Stimulated activated CD8-positive, alpha-beta memory T cell treated with anti-CD3 and anti-CD28 coated beads, Interleukin-15, amount 100 ng/mL, for 4 hours (primary cell): ENCODE measurements at places on chromosomes 4 and X.

DNA sequence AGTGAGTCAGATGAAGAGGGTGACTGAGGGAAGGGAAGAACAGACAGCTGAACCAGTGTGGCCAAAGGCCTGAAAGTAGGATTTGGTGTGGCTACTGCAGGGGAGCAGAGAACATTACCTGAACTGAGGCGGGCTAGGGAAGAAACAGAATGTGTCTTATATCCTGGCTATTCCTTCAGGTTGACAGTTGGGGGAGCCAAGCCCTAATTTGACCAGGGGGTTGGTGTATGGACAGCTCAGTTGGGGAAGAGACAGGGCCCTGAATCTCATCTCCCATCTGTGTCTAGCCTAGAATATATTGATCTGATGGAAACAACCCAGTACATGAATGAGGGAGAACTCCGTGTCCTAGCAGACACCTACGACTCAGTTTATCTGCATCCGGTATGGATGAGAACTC, 4.2 kb downstream of the HDAC6 start:
- no peak for DNase-seq

DNA sequence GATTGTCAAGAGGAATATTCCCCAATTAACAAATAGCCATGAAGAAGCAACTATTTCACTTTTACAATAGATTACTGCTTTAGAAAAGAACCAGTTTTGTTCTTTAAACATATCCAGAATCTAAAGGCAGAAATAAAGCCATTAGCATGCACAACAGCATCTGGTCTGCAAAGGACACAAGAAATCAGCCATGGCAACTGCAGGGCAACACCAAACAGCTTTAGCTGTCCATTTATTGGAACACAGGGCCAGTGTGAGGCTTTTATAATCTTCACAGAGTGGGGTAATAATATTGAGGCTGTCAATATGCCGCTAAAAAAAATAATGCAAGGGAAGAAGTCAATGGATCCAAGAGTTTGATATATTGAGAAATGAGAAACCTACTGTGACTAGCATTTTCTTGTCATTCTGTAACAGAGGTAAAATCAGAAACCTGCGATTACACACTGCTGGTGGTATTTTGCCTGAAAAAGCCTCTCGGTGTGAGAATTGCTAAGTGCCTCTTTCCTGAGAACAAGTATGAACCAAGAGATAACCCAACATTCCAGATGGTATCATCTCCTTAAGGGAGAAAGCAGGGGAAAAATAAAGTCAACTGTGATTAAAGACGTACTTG, 2.7 kb upstream of the BANK1 start:
- no peak for DNase-seq

DNA sequence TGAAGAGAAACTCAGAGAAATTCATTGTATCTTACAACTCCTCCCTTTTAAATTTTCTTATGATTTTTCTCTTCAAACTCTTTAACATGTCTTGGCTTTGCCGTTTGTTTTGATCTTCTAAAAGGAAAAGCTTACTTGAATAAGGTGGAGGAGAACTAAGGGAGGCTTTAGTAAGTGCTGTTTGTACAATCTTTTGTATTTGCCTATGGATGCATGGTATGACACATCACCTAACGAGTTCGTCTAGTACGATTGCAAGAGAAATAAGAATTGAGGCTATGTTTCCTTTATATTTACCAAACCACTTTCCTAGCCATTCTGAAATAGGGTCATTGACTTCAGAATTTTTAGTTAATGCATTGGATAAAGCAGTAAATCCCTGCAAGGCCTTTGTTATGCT, 8.4 kb upstream of the BST1 start:
- DNase-seq: no peak

- no peak for DNase-seq
Measured at GRCh38 chr4:17535242-17535641, 20.3 kb downstream of the CLRN2 start.

DNA sequence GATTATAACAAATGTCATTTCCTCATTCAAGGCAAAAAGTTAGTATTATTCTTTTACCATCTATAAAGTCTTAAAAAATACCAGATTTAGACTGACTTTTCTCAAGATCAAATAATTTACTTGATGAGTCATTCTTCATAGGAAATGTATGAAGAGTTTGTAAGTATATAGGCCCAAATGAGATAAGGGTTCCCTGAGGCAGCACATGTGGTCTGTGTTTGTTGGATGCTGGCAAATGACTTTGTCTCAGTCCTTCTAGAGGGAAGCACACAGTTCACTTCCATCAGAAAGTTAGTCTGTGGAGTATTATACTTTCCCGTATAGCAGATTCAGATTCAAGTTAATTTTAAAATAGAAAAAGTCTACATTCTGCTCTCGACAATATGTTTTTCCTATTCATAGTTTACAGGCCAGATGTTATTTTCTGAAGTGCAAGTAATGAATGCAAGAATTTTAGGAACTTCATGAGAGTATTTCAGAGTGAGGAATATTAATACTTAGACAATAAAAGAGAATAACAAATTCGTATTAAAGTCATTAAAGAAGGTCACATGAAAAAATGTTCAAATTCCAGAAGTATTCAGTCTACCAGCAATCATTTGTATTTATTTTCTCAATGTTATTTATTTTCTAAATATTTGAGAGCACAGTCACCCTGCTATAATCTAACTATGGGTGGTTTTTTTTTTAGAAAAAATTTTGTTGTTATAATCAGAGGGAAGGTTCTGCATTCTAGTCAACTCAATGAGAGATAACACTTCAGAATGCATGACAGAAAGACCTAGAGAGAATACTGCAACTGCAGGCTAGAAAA, 601.8 kb upstream of the ZFP42 start:
- no peak for DNase-seq

GRCh38 chrX:24221872-24222271, 72.3 kb downstream of the ZFX start:
- DNase-seq: no peak

DNA sequence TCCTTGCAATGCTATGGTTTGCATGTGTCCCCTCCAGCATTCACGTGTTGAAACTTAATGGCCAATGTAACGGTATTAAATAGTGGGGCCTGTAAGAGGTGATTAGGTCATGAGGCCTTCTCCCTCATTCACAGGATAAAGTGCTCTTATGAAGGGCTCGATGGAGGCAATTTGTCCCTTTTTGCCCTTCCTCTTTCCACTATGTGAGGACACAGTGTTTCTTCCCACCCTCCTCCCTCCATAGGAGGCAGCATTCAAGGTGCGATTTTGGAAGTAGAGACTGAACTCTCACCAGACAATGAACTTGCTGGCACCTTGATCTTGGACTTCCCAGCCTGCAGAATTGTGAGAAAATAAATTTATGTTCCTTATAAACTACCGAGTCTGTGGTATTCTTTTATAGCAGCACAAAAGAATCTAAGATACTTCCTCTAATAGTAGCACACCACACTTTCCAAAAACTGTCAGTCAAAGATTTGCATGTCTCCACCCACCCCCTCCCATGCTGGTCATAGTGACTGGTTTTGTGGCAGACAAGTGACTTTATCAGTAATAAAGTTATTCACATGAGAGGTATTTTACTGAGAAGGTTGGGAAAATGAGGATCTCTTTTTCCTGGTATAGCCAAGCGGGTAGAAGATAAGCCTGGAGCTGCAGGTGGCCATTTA, 113.5 kb upstream of the TTC29 start:
- DNase-seq: no peak

GRCh38 chr4:184536881-184537248, 62.5 kb upstream of the IRF2 start:
- no peak for DNase-seq

DNA sequence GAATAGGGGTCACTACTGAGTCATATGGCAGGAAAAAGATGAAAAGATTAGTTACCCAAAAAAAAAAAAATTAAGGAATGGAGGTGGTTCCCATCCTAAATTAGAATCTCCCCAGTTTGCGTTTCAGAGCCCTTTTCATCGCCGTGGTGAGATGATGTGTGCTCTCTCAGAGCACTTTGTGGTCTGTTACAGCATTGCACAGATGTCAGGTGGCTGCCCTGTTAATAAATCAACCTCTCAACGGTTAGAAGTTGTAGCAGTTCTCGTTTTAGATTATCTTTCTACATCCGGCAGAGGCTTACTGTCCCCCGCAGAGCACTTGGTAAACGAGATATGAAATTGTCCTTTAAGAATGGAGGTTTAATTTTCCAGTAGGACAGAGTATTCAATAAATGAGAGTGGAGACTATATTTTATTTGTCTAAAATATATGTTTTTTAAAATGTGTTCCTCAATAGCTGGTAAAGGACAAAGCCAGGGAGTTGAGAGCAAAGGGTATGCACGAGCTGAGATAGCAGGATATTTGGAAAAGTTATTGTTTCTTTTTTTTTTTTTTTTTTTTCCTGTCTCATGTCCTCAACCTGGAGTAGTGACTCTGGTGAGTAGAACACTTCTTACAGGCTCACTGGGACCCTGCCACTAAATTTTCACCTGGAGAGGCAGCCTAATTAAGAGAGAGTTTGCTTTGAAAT, 26.9 kb downstream of the AFF1 start:
- DNase-seq: no peak

GRCh38 chr4:173057442-173057841, 111.2 kb upstream of the GALNT7 start:
- no peak for DNase-seq

DNA sequence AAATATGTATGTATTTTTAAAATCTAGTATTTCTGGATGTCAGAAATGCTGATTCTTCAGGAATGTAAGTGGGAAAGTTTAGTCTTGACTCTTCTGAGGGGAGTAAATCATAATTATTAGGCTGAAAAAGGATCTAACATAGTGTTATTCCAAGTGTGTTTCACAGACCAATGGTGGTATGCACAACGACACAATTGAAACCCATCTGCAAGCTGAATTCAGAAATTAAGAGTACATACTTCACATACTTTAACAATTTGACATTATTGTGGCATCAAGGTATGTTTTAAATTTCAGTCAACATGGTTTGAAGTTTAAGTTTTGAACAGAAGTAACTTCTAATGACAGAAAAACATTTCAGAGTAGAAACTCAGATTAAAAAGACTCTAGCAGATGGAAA, 236.7 kb downstream of the SLC7A11 start:
- no peak for DNase-seq

DNA sequence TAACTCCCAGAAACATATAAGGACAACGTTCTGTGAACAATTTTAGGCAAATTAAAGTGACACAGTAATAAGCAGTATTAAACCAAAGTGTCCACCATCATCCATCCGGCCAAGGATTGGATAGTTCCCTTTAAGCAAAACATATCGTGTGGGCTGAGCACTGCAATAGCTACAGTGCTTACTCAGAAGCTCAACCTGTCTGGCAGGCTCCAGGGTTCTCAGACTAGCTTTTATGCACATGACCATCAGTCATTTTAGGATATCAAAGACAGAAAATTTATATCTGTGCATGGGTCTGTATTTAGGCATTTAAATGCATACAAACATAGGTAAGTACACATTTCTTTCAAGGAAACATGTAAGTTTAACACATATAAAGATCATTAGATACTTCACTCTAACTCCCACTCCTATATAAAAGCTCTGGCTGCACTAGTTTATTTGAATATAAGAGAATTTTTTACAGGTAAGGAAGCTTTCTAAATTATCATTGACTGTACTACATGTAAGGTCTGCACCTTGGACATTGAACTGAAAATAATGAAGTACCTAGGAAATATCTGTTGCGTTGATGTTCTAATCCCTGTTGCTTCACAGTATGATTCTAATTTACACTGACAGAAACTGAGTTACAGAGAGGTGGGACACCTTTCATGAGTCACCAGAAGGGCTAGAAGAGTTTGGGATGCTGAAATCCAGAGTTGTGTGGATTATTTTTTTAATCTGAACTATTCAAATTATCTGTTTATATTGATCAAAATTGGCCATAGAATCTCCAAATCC, 67.6 kb downstream of the ELOVL6 start:
- DNase-seq: no peak

- DNase-seq: peak; percentile 16
Measured at GRCh38 chr4:142846108-142846728, at the start of gene INPP4B. INPP4B (minus strand) TSS chr4:142846301.

DNA sequence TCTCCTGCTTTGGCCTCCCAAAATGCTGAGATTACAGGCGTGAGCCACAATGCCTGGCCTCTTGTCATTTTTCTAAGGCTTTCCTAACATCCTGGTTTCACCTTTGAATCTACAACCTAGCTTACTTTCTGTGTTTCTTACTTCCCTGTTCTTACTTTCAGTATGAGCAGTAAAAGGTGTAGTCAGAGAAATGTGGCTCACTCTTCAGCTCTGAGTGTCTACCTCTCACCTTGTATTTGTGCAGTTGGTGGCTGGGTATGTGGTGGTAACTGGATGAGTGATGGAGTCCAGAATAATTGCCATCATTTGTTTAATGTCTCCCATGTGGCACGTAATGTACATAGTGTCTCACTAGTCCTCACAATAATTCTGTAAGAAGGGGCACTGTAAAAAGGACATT, 19.1 kb upstream of the CXCL11 start:
- no peak for DNase-seq
